ENCODE measurements at places on chromosomes 6 and 20.

DNA sequence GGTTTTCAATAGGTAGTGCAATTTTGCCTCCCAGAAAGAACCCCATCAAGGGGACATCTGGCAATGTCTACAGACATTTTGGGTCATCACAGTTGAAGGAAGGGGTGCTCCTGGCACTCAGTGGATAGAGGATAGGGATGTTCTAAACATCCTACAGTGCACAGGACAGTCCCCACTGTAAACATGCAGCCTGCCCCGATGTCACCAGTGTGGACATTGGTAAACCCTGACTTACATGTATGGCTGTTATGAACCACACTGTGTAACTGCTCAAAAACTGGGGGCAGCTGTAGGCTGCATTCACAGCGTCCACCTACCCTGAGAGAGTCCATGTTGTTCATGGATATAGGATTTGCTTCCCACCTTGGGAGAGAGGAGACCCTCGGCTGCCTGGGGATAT, 79.3 kb upstream of the FOXQ1 start:
- DNase-seq = no peak

DNA sequence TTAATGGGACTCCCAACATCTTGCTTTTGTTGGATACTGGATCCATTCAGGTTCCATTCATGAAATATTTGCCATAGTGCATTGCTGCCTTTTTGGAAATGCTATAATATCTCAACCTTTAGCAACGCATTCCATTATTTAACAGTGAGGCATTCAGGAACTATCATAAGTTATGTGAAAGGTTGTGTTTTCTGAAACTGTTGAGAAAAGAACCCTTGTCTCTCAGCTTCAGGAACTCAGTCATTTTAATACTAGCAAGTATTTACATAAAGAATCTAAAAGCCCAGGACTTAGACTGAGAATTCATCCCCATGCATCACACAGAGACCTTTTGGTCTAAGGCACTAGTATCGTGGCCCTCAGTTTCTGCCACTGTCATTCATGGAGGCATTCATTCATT, 24.9 kb upstream of the SASH1 start:
- DNase-seq = no peak

DNA sequence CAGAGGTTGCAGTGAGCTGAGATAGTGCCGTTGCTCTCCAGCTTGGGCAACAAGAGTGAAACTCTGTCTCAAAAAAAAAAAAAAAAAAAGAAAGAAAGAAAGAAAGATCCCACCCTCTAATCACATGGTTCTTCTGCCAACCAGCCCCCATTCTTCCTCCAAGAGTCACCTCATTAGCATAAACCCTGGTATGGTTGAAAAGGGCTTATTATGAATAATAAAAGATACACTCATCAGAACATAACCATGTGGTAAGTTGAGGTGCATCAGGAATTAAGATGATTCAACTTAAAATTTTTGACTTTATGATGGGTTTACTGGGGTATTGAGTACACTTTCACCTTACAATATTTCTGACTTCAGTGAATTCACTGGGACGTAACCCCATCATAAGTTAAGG, 793 bp upstream of the TRIM40 start:
- DNase-seq = no peak

DNA sequence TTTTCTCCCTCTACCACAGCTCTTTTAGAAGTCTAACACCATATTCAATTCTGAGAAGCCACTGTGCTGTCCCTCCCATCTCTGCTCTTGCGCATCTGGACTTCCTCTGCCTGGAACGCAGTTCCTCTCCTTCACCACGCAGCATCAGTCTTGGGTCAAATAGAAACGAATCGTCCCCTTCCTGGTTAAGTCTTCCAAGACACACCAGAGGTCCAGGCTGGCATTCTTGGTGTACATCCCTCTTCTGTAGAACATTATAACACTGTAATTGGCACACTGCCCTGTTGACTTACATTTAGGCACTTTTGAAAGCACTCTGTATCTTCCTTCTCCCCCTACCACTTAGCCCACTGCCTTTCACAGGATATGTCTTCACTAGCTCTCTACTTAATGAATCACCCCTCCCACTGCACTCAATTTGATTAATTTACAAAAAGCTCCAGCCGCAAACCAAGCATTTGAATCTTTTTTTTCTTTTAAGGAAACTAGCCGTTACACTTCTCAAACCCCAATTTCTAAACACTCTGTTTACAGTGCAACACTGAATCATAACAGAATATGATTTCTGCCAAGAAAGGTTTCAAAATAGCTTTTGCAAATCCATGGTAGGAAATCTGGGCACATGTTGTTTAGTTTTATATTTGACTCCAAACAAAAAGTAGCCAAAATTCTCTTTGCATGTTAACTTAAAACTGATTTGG, 140.8 kb upstream of the CARMIL1 start:
- peak; percentile 81 for DNase-seq

- DNase-seq = no peak
Observed at GRCh38 chr6:12203001-12203400, 87.2 kb upstream of the EDN1 start.

DNA sequence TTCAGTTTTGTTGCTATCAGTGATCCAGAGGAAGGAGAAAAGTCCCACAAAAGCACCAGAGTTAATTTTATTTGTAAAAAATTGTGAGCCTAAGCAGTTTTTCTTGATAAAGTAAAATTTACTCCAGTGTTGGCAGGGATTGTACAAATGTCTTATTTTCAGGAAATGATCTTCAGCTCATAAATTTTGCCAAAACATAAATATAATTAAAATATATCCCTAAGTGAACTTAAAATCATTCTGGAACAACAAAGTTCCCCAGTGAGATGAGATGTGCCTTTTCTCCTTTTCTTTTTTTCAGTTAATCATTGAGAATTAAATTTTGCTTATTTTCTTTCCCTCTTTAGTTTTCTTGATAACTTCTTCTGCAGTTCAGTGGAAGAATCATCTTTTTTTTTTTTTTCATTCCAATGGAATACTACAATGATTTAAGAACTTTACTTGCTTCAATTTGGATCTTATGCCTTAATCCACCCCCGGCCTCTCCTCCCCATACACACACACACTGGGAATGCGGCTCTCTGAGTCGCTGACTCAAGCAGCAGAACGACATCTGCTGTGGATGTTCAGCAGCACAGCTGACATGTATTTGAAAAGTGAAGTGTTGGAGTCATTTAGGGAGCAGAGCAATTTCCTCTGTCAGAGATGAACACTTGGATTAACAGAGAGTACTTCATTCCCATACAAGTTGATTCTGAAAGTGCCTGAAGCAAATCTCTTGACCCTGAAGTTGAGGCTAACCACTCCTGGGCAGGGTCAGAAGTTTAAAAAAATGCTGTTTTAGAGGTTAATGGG, 27.7 kb upstream of the LAMA4 start:
- no peak for DNase-seq
